Aorta (tissue), 5 donors: ENCODE measurements at places on chromosomes 11 and 22. TPM values are rescaled to one million over a fixed set of nuclear protein-coding genes. Genes with fewer than 3 reads are reported as not detected.
A peak's percentile ranks its signal among the peaks of the same experiment; 100 is the strongest.

Gene FOLR1
- total RNA-seq = not detected

Gene USP35
- 28.0 TPM for total RNA-seq

Gene OLFML1
- total RNA-seq = 41.0 TPM

Gene SH3BP1
- total RNA-seq = 18.2 TPM

Gene RPLP2
- total RNA-seq = 1,300 TPM

Gene ACAD8
- total RNA-seq = 16.7 TPM

Gene DDX6
- 128 TPM for total RNA-seq

Gene CNTF
- 1.9 TPM for total RNA-seq

Gene MMP8
- total RNA-seq = 0.60 TPM

GRCh38 chr22:40955571-40955970, 4.4 kb downstream of the RBX1 start:
- no peak for DNase-seq

DNA sequence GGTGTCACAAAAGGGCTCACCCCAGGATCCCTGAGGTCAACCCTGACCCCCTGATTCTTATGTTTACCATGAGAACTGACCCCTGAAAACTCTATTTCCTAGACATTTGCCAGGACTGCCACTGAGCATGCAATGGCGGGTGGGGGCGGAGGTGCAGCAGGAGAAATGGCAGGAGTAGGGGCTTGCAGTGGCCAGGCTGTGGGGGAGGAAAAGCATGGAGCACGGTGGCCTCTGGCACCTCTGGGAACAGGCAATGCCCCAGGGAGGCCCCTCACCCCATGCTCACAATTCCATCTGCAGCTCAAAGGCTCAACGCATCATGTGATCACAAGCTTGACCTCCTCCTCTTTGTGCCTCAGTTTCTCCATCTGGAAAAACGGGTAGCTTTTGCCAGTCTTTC, 46.5 kb upstream of the FGF3 start:
- DNase-seq = no peak

DNA sequence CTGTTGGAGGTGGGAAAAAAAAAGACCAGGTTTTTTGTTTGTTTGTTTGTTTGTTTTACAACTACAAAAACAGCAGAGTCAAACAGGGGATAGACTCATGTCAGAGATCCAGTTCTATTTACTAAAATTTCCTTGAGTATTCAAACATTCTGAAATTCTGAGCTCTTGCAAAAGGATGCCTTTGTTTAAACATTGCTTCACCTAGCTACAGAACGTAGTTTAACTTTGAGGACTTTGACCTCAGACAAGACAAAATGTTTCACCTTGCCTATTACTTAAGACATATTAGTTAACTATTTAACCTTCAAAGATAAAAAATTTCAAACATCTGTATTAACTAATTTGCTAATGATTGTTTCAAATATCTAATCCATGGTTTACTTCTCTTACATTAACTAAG, 36.1 kb upstream of the GLYATL2 start:
- DNase-seq = no peak

GRCh38 chr11:24636291-24636629, 139.4 kb downstream of the LUZP2 start:
- DNase-seq = no peak

DNA sequence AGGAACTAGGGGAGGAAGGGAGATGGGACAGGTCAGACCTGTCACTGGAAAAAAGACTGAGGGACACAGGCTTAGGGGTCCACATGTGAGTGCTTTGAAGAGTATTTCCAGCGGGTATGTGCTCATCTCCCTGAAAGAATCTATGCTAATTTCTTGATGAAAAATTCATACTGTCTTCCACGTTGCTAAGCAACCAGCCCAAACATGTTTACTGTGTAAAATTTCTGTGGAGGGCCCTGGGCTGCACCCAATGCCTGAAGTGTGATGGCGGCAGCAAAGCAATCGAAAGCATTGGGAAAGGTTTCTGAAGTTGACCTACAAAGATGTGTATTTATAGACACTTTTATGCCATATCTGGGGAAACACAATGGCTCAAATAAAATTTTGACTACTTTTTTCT, 7.4 kb downstream of the SYT13 start:
- no peak for DNase-seq

GRCh38 chr11:92865352-92865751, 104.1 kb upstream of the MTNR1B start:
- DNase-seq = no peak

DNA sequence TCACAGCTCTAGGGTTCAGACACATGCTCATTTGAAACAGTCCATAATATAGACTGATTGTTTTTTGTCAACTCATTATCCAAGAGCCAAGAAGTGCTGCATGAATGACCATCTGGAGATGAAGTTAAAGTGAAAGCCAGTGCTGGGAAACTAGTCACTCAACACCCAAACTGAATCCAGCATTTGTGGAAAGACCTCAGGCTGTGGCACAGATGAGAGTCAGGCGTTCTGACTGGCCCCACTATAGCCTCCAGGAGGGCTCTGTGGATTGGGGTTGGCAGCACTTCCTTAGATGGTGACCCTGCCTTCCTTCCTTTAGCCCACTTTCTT, 2.1 kb downstream of the FEZ1 start:
- DNase-seq = no peak

- DNase-seq = no peak
These were observed 218.7 kb upstream of the BLID start for GRCh38 chr11:122334546-122335339.

- peak; percentile 93 for DNase-seq
These were observed 2.2 kb downstream of the PNPLA2 start for GRCh38 chr11:820655-821511.

GRCh38 chr11:61065955-61066638, 36.2 kb upstream of the CD5 start:
- DNase-seq = no peak
